AML-193 (cell line): ENCODE measurements at places on chromosomes 2 and 18.

GRCh38 chr2:102891296-102891695 is 129.5 kb downstream of the TMEM182 start:
- peak; percentile 96 for DNase-seq

- DNase-seq: no peak
Observed at GRCh38 chr2:172087780-172088244, 2.5 kb downstream of the DLX1 start.

- no peak for DNase-seq
Observed at GRCh38 chr18:32290810-32291209, 101.0 kb downstream of the MEP1B start.

DNA sequence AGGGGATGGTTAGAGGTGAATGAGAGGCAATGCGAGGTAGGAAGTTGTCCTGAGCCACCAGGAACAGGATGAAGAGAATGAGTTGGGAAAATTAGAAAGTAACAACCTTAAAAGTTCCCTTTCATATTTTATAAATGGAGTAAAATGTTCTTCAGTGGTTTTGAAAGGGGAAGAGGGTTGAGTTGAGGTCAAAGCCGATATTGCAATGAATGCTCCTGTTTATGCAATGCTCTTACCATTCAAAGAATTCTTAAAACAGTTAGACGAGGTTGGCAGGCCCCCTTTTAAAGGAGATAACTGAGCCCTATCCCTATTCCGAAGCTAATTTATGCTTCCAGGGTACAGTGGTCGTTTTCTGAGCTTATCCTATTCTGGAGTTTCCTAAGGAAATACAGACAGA is 2110.3 kb upstream of the CELF4 start:
- DNase-seq: no peak

DNA sequence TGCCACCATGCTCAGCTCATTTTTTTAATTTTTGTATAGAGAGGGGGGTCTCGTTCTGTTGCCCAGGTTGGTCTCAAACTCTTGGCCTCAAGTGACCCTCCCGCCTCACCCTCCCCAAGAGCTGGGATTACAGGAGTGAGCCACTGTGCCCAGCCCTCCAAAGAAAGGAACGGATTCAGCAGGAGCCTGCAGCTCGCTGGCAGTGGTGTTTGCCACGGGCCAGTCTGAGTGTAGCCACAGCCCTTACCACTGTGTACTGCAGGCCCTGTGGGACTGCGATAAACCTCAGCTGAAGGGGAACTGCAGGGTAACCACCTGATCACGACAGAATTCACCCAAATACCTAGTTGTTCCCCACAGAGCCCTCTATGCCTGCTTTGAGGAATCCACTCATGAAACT is 6.8 kb downstream of the COPS9 start:
- DNase-seq: no peak

DNA sequence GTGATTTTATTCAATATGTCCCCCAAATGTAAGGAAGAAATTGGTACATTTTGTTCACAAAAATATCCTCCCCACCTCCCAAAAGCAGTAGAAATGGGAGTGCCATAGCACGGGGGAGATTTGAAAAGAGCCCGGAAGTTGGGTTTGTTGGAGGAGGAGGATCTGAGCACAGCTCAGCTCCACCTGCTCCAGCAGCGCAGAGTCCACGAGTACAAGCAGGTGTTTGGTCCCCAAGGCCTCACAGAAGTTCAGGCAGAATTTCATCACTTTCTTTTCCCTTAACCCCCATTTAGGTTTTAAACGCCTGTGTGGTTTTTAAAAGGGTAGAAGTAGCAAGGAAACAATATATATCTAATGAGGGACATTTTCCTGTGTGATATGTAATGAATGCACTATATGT is 56.0 kb downstream of the TRAPPC12 start:
- DNase-seq: no peak

DNA sequence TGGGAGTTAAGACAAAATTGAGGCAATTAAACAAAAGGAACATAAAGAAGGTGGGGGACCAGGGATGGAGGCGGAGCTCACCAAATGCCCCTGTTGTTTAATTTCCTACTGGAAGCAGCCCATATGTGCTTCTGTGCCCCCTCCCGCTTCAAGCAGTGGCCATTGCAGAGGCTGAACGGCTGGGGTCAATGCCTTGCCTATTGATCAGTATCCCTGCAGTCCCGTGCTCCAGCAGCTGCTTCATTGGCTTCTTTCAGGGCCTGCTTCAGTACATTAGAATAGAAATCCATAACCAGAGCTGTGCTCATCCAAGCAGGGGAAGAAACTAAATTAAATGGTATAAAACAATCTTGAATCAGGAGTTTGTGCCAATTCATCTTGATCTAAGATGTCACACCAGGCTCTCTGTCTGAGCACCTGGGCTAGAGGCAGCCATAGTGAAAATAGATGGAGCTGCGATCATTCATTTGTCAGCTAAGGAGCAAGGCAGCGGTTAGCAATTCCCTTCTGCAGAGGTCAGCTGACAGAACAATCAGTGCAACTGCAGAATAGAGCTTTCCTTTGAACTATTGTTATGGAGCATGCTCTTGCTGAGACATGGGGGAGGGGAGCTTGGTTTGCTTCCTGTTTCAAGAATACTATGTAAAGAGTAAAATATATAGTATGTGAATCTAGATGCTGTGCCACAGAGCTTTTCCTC is 222.4 kb downstream of the WDR7 start:
- DNase-seq: no peak

DNA sequence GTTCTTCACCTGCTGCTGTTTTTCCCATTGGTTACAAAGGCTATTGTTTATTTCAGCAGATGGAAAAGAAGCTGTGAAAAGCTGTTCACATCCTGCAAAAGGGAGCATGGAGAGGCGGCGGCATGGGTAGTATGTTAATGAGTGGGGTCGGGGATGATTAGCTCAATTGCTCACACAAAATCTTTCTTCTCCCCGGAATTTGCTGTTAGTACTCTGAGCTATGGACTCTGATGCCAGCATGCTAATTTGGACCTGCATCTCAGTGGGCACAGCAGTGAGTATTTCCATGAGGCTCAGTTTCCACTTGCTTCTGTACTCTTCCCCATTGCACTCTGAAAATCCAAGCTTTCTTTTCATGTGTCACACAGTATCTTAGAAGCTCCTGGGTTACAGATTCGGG is 61.6 kb downstream of the DNER start:
- DNase-seq: no peak

DNA sequence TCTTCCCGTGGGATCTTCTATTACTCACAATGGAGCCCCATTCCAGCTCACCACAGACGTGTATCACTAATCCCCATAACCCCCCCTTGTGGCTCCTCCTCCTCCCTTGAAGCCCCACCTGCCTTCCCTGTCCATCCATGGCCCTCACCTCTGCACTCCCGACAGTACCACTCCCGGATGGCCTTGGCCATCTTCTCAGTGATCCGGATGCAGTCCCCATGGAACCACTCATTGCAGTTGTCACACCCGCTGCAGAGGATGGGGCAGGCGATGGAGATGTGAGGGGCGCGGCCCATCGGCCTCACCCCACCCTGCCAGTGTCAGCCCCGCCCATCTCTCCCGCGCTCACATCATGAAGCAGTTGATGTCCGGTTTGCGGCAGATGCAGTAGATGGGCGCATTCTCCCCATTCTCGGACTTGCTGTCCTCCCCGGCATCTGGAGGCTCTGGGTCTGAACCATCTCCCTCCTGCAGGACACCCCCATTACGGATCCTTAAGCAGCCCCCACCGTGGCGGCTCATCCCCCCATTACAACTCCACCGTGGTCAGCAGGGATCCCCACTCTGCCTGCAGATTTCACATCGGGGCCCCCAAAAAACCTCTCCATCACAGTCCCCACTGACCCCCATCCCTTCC is 983 bp downstream of the CXXC1 start:
- DNase-seq: no peak

DNA sequence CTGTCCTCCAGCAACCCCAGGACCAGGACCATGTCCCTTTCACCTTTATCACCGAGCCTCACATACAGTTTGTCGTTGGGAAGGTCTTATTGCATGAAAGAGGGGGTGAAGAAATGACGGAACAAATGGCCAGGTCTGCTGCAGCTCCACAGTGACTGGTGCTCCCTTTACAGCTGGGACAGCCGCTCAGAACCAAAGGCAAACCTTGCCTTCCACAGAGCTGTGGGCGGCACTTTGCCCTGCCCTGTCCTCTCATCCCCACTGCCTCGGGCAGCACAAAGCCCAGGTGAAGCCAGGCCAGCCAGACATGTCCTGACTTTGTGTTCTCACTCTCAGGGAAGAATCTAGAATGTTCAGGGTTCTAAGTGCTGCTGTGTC is 961 bp downstream of the GPR55 start:
- no peak for DNase-seq

DNA sequence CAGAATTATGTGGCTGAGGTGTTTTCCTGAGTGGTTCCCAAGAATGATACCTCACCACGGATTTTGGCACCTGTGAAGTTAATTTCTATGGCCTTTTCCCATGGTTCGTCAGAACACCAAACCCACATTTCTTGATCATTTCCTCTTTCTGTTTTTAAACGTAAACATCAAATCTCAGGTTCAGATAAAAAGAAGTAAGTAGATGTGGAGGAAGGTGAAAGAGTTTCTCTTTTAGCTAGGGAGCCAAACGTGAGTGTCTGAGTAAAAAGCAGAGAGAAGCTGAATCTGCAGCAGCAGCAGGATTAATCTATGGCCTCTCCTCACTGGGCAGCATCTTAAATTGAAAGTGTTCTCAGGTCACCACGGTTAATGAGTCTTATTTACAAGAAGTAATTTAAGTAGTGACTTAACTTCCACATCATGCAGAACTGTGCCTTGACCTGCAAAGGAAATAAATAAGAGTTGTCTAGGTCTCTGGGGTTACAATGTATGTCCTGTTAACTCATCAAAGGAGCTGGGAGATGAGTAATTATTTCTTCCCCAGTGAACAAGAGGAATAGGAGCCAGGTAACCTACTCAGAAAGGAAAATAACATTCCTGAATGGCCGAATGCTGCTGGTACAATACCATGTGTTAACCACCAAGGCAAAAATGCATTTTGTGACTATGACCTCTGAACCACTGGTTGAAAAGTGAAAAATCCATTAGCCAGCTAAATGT is 139.6 kb upstream of the NETO1 start:
- DNase-seq: no peak

DNA sequence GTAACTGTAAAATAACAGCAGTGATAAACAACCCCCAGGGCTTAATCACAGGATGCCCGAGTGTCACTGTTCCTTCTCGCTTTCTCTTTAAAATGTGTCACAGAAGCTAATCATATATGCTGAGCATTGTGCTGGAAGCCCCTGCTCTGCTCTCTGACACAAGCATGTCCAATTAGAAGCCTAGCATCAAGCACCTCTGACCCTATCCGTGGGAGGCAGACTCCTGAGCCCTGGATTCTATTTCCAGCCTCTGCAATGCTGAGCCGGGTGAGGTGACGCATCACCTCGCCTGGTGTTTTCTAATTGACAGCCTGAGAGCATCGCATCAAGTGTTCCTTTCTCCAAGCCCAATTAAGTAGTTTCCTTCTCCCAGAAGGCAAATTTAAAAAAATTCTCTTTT is 19.7 kb upstream of the SCG2 start:
- DNase-seq: no peak

DNA sequence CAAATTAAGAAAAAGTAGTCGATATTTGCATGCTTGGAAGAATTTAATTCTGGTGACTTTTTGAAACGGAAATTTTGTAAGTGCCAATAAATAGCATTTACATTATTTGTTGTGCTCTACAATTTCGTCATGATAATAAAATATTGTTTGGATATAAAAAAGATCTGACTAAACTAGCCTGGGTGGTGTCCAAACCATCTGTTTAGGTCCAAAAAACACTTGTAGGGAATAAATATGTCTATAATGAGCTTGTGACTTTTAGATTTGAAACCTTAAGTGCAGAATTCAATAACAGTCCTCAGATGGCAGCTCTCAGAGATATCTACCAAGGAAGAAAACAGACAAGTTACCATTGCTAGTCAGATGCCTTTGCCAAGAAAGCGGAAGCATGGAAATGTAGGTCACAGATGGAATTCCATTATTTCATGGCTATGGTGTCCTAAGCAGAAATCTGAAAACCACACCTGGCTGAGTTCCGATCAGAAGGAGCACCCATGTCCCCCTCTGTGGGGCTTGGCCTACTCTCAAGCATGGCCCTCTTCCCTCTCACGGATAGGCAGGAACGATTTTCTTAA is 731.1 kb downstream of the RNF144A start:
- no peak for DNase-seq

GRCh38 chr2:31213601-31214443 is 3.5 kb downstream of the CAPN14 start:
- DNase-seq: no peak

DNA sequence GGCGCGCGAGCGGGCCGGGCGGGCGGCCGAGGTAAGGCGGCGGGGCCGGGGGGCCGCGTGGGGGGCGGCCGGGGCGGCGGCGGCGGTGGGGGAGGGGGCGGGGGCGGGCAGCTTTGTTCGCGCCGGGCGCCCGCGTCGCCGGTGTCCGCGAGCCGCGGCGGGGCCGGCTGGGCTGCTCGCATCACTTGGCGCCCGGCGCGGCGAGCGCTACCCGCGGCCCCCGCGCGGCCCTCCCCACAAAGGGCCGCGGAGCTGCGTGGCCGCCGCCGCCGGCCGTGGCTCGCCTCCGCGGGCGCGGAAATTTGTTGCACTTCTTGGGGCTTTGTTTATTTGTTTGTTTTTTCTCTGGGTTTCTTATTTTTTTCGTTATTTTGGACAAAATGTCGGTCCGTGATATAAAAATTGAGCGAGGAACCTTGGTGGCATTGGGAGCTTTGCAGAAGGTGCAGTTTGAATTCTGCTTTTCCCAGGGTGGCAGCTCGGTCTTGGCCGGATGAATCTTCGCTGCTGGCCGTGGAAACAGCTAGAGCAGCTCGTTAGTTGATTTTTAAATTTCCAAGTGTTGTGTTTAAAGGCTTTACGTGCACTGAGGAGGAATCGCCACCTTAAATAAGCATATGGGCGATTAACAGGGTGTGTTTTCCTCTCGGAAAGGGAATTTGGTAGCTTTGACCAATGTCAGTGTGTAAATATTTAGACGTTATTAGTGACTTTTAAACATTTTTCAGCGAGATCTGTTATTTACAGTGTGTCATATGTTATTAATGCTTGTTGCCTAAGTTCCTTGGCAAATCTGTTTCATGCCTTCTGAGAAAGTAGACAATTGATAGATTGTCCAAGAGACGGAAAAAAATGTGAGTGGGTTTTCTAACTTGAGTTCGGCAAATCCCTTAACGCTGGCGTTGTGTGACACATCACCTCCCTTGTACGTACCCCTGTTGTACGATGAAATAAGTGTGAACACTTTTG is 822 bp downstream of the UBE2E3 start:
- DNase-seq: no peak

- no peak for DNase-seq
Observed at GRCh38 chr2:215530191-215530968, 94.5 kb upstream of the FN1 start.

GRCh38 chr18:1777843-1778242 is 793.5 kb downstream of the METTL4 start:
- DNase-seq: peak; percentile 10

DNA sequence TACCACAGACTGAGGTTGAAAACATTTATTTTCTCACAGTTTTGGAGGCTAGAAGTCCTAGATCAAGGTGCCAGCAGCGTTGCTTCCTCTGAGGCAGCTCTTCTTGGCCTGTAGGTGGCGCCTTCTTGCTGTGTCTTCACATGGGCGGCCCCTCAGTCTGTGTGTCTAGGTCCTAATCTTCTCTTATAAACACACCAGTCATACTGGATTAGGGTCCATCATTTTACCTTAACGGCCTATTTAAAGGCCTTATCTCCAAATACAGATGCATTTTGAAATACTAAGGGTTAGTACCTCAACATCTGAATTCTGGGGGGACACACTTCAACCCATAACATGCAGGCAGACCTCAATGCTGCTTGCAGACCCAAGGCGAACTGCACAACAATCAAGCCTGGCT is 4.4 kb upstream of the RMC1 start:
- peak; percentile 83 for DNase-seq
